HEK293T (cell line): ENCODE measurements at places on chromosomes 11 and 22.

DNA sequence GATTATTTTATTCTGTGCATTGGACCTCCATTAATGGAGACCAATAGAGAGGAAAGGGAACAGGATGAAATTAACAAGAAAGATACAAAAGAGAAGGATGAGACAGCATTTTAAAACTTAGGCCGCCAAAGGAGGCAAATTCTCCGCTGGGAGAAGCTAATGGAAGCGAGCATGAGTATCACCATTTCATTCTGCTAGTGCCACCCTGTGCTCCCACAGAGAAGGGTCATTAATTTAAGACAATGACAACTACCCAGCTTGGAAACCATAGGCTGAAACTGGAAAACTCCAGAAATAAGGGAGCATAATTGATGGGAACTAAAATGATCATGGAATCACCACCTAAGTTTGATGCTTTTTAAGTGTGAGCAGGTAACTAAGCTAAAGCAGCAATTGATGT, 69.2 kb downstream of the SLC36A4 start:
- no peak for DNase-seq

DNA sequence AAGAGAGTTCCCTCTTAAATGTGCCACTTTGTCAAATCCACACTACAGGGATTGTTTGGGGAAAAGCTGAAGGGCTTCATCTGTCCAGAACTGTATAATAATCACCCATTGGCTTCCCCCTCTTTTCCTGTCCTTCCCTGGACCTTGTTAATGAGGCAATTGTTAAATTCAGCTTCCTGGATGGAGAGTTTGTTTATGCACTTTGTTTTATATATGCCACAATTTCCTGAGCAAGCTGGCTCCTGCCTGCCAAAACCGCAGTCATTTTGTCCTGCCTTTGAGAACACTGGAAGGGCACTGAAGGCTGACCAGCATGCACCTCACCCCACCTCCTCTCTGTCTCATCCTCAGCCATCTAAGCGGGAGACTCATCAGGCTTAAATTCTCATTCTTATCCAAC, 86.2 kb downstream of the MSANTD4 start:
- DNase-seq = no peak

- no peak for DNase-seq
Measured at GRCh38 chr22:38479096-38479837, 11.4 kb downstream of the KDELR3 start.

GRCh38 chr11:71300187-71300586, 47.8 kb upstream of the SHANK2 start:
- DNase-seq = no peak

GRCh38 chr11:113376156-113376555, 11.4 kb upstream of the ANKK1 start:
- no peak for DNase-seq

GRCh38 chr11:43269254-43269918, 42.4 kb upstream of the API5 start:
- DNase-seq = no peak

GRCh38 chr22:28043266-28043665, 124.2 kb upstream of the PITPNB start:
- DNase-seq = no peak

- DNase-seq = no peak
Measured at GRCh38 chr11:86372041-86372440, 2.6 kb upstream of the CCDC81 start.

GRCh38 chr11:131734871-131735270, 364.5 kb downstream of the NTM start:
- no peak for DNase-seq

DNA sequence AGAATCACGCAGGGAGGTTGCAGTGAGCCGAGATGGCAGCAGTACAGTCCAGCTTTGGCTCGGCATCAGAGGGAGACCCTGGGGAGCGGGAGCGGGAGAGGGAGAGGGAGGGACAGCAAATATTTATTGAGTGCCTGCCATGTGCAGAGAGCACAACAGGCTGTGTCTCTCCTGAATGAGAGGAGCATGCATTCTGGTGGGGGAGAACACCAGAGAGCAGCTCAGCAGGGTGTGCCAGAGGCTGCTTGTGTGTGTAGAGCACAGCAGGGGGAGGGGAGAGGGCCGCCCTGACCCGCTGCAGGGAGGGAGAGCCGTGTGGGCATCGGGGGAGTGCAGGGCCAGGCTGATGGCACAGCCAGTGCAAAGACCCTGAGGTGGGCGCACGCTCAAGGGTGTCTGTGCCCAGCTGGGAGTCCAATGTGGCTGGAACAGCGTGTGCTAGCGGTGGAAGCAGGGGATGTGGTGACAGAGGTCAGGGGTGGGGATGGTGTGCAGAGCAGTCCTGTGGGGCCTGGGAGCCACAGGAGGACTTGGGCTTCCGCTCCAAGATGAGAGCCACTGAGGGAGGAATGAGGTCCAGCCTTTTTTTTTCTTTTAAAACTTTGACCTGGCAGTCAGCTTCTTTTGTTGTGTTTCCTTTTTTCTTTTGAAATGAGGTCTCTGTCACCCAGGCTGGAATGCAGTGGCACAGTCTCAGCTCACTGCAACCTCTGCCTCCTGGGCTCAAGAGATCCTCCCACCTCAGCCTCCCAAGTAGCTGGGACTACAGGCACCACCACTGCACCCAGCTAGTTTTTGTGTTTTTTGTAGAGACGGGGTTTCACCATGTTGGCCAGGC, 12.0 kb downstream of the PPIL2 start:
- no peak for DNase-seq

DNA sequence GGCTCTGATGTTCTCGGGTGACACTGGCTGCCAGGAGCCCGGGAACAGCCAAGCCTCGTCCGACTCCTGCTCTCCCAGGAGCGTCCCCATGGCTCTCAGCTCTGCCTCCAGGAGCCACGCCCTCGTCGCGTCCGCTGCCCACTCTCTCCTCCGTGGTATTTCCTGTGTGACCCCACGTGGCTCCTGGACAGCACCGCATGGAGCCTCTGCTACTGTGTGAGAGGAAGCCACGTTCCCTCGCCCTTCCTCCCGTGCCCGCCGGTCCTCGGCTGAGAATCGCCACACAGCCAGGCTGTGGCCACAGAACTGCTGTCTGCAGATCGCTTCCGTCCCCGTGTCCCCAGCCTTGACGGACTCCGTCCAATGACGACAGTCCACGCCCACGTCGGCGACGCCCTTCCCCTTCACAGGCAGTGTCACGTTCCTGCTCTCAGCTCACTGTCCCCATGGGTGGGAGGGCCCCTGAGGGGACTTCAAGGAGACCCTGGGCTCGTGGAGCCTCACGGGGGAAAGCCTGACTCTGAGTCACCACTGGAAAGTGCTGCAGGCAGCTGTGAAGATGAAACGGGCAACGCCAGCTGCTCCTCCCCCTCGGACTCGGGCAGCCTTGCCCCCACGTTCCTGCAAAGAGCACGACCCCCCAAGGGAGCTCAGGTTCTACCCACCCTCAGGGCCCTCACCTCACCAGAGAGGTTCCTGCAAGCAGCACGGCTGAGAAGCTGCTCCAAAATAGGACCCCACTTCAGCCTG, 458.5 kb downstream of the BRD1 start:
- DNase-seq = no peak

- DNase-seq = no peak
Measured at GRCh38 chr11:117662255-117662654, 134.8 kb downstream of the DSCAML1 start.

DNA sequence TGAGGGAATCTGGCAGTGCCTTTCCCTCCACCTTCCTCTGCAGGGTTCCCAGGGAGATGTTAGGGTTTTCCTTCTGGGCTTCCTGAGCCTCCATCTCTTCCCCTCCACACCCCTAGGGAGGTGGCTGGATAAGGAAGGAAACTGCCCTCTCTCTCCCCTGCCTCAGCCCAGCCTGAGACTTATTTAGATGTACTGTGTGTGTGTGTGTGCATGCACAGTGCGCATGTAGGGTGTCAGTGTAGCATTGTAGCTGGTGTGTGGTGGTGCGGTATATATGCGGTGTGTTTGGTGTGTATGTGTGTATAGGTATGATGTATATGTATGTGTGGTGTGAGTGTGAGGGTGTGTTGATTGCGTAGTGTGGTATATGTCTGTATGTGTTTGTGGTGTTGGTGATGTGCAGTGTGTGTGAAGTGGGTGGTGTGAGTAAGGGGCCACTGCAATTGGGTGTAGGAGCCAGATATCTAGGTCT, 1.5 kb downstream of the FXYD6 start:
- DNase-seq = no peak

DNA sequence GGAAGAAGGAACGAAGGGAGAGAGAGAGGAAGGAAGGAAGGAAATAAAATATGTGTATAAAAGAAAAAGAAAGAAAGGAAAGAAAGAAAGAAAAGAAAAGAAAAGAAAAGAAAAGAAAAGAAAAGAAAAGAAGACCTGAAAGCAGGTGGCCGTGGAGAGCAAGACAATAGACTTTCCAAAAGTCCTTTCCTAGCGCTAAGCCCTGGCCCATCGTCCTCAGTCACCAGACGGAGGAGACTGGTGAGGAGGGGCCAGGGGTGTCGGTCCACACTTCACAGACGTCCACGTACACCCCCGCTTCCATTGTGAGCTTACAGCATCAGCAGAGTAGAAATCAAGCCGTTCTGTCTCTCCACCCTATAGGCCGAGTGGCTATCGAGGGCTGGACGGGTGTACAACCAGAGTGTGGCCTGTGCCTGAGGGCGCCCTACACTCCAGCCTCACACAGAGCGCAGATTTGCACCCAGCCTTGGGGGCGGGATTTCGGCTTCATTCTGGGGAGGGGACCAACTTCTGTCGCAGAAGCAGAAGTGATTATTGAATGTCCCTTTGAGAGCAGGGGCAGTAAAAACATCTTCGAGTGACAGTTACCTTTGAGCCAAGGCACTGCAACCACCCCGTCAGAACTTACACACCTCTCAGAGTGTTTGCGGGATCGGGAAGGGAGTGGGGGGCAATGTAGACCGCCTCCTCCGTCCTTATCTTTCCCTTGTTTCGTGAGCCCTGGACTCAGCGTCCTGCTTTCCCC, 2.0 kb upstream of the BSX start:
- no peak for DNase-seq
